ENCODE measurements at places on chromosomes 16 and 17.

GRCh38 chr16:83802135-83802534 is 5.6 kb upstream of the HSBP1 start:
- DNase-seq, result no peak

DNA sequence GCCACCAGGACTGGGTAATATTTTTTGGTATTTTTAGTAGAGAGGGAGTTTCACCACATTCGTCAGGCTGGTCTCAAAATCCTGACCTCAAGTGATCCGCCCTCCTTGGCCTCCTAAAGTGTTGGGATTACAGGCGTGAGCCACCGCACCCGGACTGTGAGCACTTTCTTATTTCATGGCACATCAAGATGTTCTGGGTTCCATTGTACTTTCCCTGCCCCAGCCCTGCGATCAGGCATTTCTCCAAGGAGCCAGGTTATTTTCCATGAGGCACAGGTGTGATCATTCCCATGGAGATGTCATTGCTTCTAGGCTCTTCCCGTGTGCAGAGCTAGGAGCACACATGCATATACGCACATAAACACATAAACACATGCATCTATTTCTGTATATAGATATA is 2.6 kb upstream of the ANKRD40CL start:
- DNase-seq, result no peak

DNA sequence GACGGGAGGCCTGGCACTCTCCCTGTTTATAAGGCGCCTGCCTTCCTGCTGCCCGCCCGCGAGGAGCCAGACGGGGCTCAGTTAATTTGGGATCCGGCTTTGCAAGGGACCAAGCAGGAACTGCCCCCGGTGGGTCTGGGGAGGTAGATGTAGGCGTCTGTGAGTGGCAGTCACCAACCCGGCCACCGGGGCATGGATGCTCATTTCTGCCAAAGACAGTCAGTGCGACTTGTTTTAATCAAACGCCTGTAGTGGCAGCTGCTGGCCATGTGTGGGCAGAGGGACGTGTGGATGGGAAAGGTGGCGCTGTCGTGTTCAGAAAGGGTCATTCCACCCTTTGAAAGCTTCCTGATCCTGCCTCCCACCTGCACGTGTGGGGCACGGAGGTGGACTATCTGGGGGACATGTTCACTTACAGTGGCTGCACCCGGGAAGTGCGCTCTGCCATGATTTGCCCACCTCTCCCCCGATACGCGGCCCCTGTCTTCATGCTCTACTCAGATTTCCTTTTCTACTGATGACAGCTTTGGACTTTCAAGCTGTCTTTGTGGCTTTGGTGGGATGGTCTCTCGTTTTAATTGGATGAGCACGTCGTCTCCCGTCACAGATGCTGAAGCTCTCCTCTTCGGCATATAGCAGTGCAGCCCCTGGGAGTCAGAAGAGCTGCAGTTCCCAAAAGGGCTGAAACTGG is 60.3 kb upstream of the CIBAR2 start:
- peak; percentile 41 for DNase-seq

DNA sequence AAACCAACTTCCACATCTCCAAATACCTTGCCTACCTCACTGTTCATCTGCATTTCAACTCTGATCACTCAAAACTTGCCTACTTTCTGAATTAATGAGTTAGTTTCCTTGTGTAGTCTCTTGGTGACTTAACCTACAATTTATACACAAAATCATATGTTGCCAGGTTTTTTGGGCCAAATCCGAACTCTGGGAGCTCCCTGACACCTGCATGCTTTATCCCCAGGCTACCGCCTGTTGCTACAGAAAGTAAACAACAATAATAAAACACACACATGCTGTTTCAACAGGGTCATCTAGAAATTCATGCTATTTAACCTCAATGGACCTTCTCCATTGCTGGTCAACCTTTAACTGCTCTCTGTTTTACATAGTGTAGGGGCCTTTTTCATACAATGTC is 104.5 kb upstream of the AXIN2 start:
- no peak for DNase-seq

DNA sequence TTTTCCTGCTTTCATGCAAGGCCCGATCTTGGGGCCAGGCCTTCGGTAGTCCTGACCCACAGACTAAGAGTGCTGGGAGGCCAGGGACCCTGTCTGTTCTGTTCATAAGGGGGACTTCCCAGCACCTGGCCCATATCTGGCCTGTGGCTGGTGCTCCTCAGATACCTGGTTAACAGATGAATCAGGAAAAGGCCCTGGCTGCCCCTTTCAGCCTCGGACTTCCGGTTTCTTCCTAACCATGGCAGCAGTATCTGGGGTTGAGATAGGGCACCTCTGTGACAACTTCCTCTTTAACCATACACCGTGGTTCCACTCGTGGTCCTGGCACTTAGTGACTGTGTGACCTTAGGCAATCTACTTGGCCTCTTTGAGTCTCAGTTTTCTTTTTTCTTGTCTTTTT is 18.4 kb downstream of the PLCG2 start:
- DNase-seq, result peak; percentile 74

GRCh38 chr17:42212382-42212781 is 18.1 kb upstream of the GHDC start:
- no peak for DNase-seq

GRCh38 chr16:66399930-66400329 is 27.2 kb upstream of the BEAN1 start:
- no peak for DNase-seq

GRCh38 chr17:27810902-27811557 is 10.7 kb upstream of the NOS2 start:
- no peak for DNase-seq

DNA sequence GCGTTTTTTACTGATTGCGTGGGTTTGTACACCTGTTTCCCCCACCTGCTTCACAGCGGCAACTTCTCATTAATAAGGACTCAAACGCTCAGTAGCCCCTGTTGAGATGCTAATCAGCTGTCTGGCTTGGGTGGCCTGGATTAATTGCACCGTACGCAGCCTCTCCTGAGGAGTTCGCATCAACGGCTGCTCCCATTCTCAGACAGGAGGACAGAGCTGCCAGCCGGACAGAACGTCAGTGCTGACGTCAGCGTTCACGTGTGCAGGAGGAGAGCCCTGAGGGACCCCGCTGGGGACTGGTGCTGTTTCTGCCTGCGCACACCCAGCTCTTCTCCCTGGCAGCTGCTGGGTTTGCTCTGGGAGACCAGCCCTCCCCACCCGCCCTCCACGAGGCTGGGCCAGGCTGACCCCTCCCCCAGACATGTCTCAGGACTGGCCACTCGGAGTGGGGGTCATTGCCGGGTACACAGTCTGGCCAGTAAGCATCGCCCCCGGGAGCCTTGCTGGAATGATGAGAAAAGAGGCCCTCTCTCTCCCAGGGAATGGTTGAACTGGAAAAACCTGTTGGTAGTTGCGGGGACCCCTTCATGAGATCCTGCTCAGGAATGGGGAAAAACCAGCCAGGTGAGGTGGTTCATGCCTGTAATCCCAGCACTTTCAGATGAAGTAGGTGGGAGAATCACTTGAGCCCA is 5.7 kb upstream of the BANP start:
- DNase-seq, result peak; percentile 61

- DNase-seq, result peak; percentile 56
These were observed 17.6 kb upstream of the SSTR5 start for GRCh38 chr16:1054660-1055556.

DNA sequence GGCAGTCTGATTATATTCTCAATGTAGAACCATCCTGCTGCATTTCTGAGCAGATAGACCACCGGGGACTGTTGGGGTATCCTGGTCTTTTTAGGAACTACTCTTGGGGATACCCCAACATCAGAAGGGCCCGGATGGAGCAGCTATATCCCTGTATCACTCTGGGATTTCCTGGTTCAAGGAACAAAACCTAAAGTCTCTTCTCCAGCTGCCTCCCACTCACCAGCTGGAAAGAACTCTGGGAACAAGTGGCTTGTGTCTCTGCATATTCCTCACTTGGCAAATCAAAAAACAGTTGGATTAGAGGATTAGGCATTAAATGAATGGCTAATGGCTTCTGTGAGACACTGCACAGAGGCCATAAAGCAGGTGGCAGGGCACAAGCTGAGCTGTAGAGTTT is 62.3 kb upstream of the HS3ST2 start:
- no peak for DNase-seq
